Vagina (tissue), 2 donors: ENCODE measurements at places on chromosomes 12 and 14.
A peak's percentile ranks its signal among the peaks of the same experiment; 100 is the strongest.

- DNase-seq = no peak
Measured at GRCh38 chr14:33950320-33951182, at the start of gene EGLN3. Gene EGLN3 (minus strand): TSS chr14:33951074. CDS start chr14:33950752, 322 bp downstream.

GRCh38 chr12:108757856-108758255 is 26.5 kb upstream of the CORO1C start:
- no peak for DNase-seq

DNA sequence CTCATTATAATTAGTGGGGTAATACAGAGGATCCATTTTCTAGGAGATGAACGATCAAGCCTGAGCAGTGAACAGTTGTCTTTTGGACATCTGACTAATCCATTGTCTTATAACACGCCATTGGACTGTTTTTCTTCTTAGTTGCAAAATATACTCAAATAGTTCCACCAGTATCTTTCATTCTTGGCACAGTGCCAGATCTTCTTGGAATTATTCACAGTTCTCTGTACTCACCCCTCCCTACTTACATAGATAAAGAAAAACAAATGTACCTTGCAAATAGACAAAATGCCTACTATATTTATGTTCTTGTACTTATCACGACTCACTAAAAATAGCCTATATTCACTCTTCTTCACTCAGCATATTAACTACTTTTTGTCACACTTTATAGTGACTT is 3.8 kb downstream of the CBLN3 start:
- DNase-seq = no peak

DNA sequence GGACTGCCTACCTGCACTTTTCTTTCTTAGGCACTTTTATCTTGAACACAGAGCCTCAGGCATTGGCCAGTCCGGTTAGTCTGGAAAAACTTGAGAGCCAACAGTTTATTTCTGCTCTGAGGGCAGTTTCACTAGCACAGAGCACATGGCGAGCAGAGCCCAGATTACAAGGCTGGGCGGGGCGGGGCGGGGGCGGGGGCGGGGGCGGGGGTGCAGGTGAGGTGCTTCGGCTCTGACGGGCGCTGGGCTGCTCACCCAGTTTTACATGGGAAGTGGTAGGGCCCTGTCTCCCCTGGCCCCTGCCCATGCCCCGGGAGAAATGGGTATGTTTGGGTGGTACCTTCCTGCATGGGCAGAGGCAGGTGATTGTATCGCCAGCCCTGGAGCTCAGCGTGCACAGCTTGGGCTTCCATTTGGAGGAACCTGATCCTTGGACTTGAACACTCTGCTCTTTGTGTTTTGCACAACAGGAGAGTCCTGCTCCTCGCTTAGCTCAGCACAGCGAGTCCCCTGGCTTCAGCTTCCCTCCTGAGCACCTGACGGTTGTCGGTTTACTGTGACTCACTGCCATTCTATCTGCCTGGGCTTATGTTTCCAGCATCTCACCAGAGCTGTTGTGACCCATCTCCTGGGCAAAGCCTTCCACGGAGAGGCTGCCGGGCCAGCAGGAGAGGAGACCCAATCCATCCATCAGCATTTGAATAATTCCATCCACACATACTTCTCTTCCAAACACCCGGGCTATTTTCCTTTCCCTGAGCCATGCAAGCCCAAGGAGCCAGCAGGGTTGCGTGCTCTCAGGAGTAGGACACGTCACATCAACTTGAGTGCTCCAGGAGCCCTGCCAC is 108.5 kb downstream of the ARF6 start:
- DNase-seq = peak; percentile 93

GRCh38 chr14:93200553-93200952 is 6.3 kb downstream of the GON7 start:
- no peak for DNase-seq

- no peak for DNase-seq
Measured at GRCh38 chr12:131773582-131774221, 54.5 kb upstream of the MMP17 start.

DNA sequence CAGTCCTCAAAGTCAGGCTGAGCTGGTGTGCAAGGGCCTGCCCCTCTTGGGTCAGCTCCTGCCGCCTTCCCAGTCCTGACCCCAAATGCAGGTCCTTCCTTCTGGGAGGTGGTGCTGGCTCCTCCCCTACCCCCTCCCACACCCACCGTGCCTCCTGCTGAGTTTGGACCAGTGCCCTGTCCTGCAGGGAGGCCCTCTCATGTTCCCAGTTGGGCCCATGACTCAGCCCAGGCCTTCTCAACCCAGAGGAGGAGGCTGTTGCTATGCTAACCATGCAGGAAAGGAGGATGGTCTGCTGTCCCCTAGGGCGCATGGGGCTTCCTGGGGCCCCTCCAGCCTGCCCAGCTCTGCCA is 4.4 kb downstream of the ZBTB42 start:
- no peak for DNase-seq

GRCh38 chr12:102169922-102170621 is 27.6 kb downstream of the PMCH start:
- DNase-seq = no peak

DNA sequence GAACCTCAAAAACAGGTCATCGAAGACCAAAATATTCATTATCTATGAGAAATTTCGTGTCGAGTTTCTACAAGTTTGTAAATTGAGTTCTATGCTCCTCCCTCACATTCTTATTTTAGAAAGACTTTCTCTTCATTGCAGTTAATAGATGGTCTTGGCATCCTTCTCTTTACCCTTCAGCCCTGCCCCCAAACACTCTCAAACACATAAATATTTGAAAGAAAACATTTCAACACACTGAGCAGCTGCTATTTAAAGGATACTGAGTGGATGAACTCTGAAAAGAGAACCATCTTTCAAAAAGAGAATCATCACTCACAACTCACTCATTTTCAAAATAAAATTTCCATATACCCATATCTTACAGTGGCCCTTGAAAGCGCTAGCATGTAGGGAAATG is 67.1 kb downstream of the NUAK1 start:
- DNase-seq = no peak

GRCh38 chr14:50821510-50822464 is 9.2 kb downstream of the NIN start:
- DNase-seq = no peak

DNA sequence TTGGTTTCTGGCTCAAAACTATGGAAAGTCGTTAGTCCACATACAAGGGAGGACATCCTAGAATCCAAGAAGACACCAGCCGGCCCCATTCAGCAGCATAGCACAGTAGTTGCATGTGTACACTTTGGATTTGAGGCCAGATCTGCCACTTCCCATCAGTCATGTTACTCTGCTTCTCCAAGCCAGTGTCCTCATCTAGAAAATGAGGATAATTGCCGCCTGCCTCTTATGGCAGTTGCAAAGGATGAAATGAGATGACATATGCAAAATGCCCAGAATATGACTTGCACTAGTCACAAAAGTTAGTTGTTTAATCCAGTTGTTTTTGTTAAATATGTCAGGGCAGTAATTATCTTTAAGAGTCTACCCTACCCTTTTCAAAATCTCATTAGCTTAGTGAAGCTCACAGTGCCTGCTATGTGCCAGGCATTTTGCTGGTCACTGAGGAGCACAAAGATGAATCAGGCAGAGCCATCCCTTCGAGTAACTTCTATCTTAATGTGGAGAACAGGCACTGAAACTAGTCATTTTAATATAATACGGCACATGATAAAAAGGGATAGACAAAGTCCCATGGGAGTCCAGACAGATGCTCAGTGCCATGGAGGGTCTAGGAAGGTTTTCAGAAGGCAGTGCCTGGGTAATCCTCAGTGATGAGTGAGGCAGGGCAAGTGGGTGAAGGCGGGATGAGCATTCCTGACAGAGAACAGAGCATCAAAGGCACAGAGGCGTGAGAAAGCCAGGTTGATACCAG is 6.6 kb upstream of the KRT76 start:
- DNase-seq = no peak

DNA sequence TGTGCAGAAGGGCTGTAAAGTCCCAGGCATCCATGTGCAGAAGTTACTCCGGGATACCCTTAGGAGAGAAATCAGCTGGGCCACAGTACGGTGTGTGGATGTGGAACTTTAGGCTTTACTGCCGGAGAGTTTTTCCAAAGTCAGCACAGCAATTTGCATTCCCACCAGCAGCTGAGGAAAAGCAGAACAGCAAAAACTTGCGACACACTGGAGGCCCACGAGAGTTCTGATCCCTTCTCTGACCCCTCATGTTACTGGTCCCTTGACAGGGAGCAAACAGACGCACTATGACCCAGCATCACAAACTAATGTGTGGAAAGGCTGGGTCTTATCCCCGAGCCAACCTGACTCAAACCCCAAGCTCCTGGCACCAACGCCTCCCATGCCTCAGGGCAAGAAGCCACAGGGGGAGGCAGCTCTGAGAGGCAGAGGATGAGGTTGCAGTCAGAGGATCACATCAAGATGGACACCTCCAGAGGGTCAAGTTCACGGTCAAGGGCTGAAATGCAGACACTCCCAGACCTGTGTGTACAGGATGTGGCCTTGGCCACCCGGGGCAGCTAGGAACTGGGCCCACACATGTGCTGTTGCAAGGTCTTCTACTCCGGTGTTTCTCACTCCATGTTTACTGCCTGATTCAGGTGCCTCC is 38.6 kb downstream of the CCDC88C start:
- no peak for DNase-seq

DNA sequence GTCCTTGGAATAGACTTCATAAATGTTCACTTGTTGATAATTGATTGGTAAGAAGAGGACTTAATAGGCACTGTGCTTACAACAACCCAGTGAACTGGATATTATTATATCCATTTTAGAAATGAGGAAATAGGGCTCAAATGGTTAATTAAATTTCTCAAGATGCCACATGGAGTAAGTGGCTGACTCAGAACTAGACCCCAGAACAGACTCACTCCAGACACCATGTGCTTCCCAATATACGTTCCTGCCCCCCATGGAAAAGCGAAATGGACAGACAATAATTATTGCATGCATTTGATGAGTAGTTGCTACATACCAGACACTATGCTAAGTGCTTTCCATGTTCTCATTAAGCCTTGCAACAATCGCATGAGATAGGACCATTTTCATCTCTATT is 895 bp upstream of the ANKS1B start:
- no peak for DNase-seq

DNA sequence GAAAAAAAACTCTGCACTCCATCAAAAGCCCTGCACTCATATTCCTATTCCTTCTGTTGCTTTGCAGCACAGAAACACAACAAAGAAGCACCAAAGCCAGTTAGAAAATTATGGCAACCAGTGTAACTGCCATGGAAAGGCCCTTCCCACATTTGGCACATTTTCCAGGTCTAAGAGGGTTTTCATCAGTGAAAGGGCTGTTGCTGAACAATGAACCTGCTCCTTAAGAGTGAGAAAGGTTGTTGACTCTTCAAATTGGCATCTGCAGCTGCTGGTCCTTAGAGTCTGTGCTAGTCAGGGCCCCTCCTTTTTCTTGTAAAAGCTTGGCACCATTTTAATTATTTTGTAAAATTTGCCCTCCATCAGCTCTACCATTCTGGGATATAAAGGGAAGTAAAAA is 378.7 kb upstream of the KITLG start:
- no peak for DNase-seq

DNA sequence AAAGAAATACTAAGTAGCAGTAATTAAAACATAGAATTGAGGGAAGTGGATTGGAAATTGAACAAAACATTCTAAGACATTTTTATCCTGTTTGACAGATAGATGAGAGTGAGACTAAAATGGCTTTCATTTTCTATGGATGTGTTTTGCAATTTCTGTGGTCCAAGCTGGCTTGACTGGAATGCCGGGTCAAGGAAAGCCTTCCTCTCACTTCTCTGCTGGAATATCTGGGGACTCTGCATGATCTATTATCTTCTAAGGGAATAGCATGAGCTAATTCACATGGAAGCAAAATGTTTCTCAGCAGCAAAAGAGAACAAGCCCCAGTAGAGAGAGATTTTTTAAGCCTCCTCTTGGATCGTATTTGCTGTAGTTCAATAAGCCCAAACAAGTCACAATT is 407.9 kb upstream of the ATXN7L3B start:
- DNase-seq = no peak

GRCh38 chr12:8681129-8681884 is 16.5 kb upstream of the RIMKLB start:
- no peak for DNase-seq

DNA sequence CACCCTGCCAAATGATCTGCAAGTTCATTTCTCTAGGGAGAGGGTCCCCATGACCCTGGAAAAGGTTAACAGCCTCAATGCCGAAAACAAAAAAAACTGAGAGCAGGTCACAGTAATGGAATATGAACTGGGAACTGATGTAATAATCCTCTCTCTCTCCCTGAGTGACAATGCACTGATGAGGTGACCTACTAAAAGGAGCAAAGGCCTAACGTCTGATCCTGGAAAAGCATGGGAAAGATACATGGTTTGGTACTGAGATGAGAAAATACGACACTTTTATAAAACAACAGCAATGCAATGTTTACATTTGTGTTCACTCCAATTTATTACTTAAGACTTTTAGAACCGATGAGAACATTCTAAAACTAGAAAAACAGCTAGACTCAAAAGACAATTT is 27.7 kb downstream of the SETD3 start:
- DNase-seq = no peak

DNA sequence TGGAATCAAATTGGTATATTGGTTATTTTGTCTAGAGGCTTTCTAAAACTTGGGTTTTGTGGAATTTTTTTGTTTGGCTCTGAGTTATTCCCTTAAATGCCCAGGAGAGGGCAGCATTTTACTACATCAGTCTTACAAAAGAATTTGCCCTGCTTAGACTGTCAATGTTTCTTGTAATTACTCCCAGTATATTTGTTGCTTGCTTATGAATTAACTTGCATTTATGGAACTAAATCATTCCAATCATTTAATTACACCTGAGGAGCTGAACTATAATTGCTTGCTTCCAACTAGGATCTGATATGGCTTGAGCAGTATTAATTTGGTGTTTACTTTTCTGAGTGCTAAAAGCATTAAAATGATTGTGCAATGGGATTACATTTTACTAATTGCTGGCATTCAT is 48.7 kb downstream of the MIPOL1 start:
- no peak for DNase-seq

DNA sequence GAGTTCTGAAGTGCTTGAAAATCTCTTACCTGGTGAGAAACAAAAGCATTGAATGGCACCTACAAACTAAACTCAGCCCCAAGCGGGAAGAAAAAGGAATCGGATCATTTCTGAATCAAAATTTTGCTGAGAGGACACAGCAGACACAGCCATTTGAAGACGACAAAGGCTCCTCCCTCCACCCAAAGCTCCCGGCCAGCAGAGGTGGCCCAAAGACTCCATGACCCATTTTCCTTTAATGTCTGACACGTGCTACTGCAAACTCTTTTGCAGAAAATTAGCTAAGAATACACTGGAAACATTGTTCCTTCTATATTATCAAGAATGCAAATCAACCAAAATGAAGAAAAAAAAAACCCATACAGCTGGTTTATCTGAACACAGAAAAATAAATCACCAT is 85.9 kb upstream of the FOXN3 start:
- DNase-seq = no peak

- no peak for DNase-seq
Measured at GRCh38 chr12:10363914-10364814, 25.7 kb downstream of the KLRK1 start.
